Fibroblast of pulmonary artery (primary cell): ENCODE measurements at places on chromosomes 4 and X.
A peak's percentile ranks its signal among the peaks of the same experiment; 100 is the strongest.

GRCh38 chr4:139899346-139899745 lies 233.7 kb downstream of the MGST2 start:
- DNase-seq = no peak

GRCh38 chr4:186728631-186729271 lies 5.1 kb upstream of the FAT1 start:
- peak; percentile 25 for DNase-seq

- DNase-seq = peak; percentile 20
Measured at GRCh38 chr4:13992975-13993520, 365.5 kb upstream of the BOD1L1 start.

DNA sequence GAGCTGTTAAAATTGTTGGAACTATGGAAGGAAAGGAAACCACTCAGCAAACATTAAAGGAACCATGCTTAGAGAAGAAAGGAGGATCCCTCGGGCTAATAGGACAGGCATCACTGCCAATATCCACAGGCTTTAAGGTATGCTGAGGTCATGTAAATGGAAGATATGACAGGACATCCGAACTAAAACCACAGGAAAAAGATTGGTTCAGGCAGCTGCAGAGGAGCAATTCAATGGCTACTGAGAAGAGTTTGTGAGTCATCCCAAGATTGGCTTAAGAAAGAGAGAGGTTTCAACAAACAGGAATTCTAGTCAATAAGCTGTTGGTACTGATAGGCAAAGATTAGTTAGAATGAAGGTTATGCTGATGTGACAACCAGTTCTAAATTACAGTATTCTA lies 106.4 kb upstream of the FAM241A start:
- peak; percentile 23 for DNase-seq

DNA sequence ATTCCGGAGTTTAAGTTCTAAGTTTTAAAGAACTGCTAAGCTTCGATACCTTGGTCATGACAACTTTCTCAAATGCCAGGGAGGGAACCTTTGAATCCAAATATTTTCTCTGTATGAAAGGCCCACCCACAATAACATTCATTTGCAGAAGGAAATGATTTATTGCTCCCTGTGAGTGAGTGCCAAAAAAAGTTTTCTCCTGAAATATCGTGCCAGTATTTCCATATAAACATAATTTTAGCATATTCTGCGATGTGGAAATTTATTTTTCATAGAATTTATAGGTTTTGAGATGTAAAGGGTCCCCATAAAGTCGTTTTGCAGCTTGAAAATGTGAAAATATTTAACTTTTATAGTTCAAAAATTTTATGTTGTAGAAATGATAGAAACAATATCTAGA lies 53.9 kb downstream of the BMPR1B start:
- no peak for DNase-seq

DNA sequence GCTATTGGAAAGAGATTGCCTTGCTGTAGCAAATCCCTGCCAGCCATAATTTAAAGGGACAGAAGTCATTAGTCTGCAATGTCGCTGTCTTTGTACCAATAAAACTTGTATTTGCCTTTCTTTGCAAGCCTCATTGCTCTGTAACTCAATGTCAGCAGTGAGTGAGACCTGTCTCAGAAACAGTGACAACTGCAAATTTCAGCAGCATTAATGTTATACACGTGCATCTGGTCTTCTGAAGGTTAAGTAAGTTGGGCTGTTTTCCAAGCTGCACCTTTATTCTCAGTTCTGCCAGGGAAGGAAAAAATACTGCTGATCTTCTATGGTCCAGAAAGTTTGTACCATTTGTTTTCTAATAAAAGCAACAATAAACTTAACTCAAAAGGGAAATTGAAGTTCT lies 543.1 kb downstream of the TRIML1 start:
- DNase-seq = no peak

GRCh38 chrX:107117993-107118321 lies 665 bp downstream of the RBM41 start:
- DNase-seq = no peak

DNA sequence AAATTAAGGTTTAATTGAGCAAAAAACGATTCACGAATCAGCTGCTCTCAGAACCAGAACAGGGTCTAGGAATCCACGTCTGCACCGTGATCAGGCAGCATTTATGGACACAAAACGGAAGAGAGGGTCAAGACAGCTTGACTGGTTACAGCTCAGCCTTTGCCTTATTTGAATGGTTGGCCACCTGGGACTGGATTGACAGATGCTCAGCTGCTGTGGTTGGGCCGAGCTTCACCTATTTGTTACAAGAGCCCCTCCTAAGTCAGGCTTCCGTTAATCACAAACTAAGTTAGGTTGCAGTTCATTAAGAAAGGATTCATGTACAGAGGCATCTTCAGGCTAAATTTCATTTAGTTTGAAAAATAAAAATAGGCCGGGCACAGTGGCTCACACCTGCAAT lies 50.6 kb upstream of the MAN2B2 start:
- DNase-seq = no peak

DNA sequence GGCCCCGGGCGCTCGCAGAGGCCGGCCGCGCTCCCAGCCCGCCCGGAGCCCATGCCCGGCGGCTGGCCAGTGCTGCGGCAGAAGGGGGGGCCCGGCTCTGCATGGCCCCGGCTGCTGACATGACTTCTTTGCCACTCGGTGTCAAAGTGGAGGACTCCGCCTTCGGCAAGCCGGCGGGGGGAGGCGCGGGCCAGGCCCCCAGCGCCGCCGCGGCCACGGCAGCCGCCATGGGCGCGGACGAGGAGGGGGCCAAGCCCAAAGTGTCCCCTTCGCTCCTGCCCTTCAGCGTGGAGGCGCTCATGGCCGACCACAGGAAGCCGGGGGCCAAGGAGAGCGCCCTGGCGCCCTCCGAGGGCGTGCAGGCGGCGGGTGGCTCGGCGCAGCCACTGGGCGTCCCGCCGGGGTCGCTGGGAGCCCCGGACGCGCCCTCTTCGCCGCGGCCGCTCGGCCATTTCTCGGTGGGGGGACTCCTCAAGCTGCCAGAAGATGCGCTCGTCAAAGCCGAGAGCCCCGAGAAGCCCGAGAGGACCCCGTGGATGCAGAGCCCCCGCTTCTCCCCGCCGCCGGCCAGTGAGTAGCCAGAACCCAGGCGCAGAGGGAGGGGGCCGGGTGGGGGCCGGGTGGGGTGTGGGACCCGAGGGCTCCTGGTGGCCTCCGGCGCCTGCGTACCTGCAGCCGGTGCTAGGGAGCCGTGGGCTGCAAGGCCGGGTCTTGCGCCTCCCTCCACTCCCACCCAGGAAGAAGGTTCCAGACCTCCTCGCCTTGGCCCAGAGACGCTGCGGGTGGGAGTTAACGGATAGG lies 534 bp downstream of the MSX1 start:
- DNase-seq = no peak
